Activated CD8-positive, alpha-beta T cell treated with anti-CD3 and anti-CD28 coated beads for 36 hours (primary cell): ENCODE measurements at places on chromosomes 16 and 17.

DNA sequence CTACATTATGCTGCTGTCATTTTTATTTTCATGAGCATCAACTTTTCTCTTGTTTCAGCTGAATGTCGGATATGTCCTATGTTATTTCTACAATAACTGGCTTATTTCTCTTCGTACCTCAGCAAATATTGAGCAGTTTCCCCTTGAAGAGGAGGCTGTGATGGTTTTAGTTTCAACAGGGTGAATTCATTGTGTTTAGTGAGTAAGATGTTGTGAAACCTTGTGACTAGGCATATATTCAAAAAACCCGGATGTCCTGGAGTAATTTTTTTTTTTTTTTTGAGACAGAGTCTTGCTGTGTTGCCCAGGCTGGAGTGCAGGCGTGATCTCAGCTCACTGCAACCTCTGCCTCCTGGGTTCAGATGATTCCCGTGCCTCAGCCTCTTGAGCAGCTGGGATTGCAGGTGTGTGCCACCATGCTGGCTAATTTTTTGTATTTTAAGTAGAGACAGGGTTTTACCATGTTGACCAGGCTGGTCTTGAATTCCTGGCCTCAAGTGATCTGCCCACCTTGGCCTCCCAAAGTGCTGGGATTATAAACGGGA lies 11.1 kb downstream of the CPD start:
- no peak for DNase-seq

DNA sequence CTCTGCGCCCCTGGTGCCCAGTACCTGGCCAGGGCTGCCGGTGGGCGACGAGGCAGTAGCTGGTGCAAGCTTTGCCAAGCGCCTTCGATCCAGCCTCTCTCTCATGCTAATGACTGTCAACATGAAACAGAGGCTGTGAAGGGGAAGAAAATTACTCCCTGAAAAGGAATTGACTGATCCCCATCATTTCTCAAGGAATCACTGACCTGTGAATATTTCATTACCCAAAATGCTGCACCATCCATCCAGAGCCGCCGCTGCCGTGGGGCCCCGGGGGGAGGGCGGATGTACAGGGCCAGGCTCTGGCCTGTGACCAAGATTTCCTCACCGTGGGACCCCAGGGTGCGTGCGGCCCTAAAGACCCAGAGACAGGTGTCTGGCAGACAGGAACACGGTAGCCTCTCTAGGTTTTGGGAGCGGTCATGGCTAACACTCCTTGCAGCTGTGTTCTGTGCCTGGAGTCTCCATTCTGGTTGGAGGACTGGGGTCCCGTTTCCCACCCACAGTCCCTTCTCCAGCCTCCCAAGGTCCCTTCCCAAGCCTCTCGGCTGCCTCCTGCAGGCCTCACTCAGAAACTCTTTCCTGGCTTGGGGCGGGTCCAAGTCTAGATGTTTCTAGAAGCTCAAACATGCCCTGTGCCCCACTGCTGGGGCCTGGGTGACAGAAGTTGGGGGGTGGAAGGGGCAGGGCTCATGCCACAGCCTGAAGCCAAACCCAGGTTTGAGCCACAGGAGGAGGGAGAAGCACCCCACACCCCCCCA lies 73.3 kb downstream of the ENGASE start:
- no peak for DNase-seq

DNA sequence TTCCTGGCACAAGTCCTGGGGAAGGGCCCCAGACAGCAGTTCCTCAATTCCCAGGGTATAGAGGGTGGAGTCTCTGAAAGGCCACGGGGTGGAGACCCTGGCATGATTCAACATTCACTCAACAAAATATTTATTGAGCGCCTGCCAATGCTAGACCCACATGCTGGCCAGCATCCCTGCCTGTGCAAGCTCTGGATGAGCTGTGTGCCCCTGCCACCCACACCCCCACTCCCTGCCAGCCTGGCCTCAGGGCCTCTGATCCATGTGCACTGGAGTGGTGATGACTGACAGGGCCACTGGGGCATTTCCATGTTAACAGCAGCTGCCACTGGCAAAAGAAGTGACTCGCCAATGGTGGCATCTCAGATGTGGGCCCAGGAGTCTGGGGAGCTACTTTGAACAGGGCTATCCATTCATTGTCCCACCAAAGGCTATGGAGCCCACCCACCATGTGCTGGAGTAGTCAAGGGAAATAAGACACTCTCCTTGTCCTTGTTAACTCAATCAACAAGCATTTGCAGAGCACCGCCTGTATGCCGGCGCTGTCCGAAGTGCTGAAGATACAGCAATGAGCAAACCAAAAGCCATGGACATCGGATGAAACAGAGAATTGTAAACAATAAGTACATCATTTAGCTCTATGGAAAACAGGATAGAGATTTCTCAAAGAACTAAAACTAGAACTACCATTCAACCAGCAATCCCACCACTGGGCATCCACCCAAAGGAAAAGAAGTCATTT lies 3.0 kb upstream of the PRSS22 start:
- DNase-seq = peak; percentile 41

DNA sequence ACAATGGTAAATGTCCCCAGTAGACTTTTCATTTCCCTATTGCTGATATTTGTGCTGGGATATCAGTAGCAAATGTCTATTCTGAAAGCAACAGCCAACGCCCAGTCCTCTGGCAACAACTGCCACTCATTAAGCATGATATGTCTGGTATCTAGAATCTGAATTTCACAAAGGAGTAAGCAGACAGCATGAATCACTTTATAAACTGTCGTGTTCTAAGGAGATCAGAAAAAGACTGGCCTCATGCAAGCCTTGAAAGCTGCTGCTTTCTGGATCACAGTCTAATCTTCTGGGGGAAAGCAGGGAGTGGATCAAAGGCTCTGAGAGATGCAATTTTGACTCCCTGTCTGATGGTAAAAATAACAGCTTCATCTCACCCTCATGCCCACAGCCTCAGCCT lies 153.1 kb upstream of the NOG start:
- no peak for DNase-seq

DNA sequence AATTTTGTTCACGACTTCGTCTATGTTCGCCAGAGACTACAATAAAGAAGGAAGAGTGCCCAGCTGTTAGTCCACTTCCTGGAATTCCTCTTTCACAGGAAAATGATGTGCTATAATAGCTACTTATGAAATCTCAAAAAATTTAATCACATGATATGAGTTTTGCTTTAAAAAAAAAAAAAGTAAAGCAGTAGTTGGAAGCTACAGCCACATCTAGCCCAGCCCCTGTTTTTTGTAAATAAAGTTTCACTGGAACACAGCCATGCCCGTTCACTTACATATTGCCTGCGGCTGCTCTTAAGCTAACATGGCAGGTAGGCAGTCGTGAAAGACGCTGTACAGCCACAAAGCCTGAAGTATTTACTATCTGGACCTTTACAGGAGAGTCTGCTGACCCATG lies 15.3 kb downstream of the VPS53 start:
- no peak for DNase-seq

GRCh38 chr17:28416703-28417311 lies 10.8 kb upstream of the SLC46A1 start:
- DNase-seq = peak; percentile 72

DNA sequence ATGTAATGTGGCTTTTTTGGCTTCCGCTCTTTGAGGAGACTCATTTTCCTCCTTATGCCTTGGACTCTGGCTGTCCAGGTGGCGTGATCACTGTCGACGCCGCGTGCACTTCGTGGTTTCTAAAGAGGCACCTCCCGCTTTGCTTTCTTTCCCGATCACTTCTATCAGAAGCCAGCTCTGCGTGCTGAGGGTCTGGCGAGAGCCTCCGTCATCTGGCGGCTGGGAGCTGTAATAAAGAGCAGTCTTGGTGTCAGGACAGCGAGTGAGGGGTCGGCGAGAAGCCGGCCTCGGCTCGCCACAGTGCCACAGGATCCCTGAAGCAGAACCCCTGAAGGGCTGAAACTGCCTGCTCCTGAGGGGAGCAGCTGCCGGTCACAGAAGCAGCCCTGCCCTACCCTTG lies 7.4 kb downstream of the ZNF750 start:
- no peak for DNase-seq

GRCh38 chr17:5485270-5486205 lies at the start of gene DERL2:
DERL2 (minus strand) TSS chr17:5486178; CDS start chr17:5486161, 17 bp downstream.
- no peak for DNase-seq

DNA sequence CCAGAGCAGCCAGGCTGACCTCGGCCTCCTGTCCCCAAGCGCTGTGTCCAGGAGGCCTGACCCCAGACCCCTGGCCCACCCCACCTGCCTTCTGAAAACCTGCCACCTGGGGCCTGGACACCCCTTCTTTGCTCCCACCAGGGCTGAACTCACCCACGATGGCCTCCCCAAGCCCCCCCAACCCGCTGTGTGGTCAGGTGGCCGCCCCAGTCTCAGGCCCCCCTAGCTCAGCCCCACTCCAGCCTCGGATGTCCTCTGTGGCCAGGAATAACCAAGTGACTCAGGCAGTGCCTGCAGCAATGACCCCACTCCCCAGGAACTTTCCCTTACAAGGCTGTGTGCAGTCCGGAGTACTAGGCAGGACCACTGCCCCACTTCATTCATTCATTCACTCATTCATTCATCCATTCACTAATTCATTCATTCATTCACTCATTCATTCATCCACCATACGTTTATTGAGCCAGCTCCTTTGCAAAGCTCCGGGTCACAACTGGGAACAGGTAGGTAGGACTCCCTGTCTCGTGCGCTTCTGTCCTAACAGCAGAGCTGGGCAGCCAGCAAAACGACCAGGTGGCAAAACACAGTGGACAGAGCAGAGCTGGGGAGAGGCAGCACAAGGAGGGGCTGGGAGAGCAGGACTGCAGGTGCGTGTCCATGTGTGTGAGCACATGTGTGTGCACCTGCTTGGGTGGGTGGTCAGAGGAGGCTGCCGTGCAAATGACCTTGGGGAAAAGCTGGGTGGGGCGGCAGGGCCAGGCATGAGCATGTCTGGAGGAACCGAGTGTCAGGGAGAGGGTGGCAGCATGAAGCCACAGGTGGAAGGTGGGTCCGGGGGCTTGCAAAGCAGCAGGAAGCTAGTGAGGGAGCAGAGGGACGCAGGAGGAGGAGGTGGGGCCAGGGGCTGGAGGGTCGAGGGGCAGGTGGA lies 75.8 kb upstream of the CBX4 start:
- DNase-seq = no peak

GRCh38 chr16:65119435-65119834 lies 2.4 kb downstream of the CDH11 start:
- DNase-seq = no peak

DNA sequence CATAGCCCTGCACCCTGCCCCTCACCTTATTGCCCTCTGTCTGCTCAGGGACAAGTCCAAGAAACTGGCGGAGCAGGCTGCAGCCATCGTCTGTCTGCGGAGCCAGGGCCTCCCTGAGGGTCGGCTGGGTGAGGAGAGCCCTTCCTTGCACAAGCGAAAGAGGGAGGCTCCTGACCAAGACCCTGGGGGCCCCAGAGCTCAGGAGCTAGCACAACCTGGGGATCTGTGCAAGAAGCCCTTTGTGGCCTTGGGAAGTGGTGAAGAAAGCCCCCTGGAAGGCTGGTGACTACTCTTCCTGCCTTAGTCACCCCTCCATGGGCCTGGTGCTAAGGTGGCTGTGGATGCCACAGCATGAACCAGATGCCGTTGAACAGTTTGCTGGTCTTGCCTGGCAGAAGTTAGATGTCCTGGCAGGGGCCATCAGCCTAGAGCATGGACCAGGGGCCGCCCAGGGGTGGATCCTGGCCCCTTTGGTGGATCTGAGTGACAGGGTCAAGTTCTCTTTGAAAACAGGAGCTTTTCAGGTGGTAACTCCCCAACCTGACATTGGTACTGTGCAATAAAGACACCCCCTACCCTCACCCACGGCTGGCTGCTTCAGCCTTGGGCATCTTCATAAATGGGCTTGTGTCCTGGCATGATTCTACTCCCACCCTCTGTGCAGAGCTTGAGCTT lies 6.3 kb upstream of the NFATC3 start:
- DNase-seq = peak; percentile 53
